ENCODE measurements at places on chromosomes 2 and 18.

DNA sequence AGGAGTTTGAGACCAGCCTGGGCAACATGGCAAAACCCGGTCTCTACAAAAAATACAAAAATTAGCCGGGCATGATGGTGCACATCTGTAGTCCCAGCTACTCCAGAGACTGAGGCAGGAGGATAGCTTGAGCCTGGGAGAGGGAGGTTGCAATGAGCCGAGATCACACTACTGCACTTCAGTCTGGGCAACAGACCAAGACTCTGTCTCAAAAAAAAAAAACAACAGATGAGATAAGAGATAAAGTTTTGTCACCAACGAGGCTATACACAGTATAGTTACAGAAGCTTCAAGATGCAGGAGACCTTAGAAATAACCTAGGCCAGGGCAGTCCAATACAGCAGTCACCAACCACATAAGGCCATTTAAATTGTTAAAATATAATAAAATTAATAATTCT lies 9.4 kb downstream of the FAM124B start:
- DNase-seq, result no peak

DNA sequence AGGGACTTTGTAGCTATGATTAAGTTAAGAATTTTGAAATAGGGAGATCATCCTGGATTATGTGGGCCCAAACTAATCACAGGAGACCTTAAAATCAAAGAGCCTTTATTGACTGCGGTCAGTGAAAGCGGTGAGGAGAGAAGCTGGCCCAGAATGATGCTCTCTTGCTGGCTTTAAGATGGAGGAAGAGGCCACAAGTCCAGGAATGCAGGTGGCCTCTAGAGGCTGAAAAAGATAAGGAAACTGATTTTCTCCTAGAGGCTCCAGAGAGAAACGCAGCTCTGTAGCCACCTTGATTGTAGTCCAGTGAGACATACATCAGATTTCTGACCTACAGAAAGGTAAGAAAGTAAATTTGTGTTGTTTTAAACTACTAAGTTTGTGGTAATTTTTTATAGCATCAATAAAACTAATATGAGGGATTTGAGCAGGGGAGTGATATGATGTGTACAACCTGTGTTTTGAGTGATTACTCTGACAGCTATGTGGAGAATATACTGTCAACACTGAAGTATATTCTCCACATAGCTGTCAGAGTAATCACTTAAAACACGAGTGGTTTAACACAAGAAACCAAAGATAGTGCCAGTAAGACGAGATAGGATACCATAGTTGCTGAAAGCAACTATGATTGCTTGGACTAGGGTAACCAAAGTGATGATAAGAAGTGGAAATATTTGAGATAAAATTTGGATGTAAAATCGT lies 364.4 kb upstream of the CHST9 start:
- DNase-seq, result no peak

DNA sequence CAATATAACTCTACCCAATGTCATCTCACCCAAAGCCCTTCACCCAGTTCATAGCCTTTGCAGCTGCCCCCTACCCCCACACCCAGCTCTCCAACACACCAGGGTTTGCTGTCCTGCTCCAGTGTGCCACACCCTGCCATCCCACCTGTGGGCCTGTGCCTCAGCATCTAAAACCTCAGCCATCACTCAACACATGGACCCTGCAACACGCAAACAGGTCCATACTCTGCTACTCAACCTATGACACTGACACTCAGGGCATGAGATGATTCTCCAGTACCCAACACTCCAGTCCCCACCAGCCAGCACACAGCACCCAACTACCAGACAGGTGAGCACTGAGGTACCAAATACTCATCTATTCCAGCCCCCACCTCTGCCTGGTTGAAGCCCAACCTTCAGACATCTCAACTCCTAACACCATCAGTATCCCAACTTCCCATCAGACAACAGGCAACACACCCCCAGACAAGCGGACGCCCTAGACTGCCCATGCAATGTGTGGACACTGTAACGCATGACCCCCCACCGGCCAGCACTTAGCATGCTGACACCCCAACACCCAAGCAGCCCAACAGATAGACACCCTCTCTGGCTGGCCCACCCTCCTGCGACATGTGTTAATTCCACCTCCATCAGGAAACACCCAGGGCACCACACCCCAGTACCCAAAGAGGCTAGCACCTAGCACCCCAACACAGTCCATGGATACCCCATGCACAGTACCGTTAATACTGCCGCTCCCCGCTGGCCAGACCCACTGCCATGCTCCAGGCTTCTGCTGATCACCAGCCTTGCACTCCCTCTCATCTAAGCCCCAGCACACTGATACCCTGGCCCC lies 25.0 kb downstream of the ZAP70 start:
- DNase-seq, result no peak

GRCh38 chr2:3839476-3839875 lies 136.1 kb downstream of the DCDC2C start:
- DNase-seq, result no peak

DNA sequence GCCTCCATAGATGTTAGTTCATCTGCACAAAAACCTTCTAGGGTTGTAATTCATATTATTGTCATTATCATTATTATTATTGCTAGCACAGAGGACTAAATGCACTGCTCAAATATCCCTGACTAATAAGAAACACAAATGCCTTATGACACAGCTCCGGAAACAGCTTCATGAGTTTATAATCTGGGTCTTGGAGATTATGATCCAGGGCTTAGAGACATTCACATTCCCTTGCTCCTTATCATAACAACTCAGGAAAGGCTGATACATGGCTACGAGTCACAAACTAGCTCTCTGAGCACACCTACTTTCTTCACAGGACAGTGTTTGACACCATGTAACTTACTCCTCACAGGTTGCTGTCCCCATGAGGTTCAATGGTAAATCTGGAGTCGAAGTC lies 102.2 kb upstream of the TTC39C start:
- DNase-seq, result no peak

GRCh38 chr2:69376403-69376802 lies 10.6 kb downstream of the GFPT1 start:
- no peak for DNase-seq

DNA sequence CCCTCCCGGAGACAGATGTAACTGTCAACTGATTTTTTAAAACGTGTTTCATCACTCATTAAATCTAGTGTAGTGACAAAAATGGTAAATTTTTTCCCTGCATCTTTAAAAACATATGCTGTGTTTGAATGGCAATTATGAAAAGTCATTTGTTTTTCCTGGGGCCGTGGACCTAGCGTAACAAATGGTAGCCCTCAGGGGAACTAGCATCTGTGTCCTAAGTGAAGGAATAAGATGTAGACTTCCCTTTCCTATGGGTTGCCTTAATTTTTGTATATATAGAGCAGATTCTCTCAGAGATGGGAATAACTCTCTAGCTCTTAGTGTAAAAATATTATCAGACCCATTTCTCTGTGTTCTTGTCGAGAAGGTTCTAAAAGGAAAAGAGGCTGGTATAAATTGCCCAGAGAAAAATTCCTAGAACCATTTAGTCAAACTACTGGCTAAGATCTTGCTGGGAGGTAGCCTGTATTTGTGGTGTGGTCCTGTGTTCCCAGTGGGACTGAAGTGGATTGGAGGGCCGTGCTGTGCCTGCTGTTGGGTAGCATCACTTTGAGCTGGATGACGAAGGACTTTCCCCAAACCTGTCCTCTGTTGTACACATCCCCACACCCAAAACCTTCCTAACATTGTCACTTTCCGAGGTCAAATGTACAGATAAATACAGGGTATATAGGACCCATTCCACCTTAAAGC lies 85.8 kb downstream of the LIMS1 start:
- no peak for DNase-seq

DNA sequence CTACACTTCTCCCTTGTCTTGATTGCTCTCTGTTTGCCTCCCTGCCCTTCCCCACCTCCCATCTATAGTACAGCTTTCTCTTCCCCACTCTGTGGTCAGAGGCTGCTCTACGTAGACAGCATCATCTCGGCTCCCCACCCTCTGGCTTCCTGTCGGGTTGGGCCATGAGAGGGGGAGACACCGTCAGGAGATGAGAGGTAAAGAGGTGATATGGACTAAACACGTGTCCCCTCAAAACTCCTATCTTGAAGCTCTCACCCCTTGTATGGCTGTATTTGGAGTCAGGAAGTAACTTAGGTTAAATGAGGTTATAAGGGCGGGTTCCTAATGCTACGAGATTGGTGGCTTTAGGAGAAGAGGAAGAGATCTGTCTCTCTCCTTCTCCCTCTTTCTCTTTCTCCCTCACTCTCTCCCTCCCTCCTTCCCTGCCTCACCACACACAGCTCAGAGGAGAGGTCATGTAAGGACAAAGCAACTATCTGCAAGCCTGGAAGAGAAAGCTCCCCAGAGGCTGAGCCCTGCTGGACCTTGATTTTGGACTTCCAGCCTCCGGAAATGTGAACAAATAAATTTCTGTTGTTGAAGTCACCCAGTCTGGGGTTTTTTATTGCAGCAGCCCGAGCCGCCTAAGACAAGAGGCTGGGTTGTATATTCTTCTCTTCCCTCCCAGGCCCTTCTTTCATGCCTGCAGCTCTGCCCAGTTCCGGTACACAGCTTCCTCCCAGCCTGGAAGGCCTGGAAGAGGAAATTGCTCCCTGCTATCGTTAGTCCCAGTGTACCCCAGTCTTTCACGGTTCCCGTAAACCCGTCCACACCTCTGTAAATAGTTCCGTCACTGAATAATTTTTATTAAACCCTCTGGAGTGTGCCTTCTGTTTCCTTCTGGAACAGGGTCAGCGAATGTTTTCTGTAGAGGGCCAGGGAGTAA lies 138.0 kb downstream of the AKAIN1 start:
- DNase-seq, result peak; percentile 13

DNA sequence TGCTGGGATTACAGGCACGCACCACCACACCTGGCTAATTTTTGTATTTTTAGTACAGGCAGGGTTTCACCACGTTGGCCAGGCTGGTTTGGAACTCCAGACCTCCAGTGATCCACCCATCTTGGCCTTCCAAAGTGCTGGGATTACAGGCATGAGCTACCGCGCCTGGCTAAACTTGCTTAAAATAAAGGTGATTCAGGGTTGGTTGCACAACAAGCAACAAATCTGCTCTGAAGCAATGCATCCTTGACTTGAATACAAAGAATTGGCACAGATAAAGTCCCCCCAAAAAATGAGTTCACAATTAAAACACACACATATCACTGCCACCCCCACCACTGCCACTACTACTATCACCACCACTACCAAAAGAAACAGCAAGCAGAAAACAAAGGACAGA lies 34.9 kb downstream of the CCDC88A start:
- no peak for DNase-seq

DNA sequence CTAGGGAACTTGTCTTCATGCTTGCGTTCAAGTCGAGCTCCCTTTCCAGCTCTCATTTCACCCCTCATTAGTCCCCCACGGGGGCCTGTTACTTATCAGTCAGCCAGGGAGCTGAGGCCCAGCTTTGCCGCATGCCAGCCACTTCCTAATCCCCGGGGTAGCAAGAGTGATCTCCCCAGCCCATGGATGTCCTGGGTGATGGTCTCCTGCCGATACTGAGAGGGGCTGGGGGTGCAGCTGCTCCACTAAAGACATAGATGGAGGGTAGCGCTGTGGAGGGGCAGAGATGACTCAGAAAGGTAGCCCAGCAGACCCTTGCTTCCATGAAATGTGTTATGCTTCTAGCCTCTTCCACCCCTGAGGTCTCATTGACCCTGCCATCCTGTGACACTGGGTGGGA lies 314.0 kb upstream of the EPAS1 start:
- DNase-seq, result no peak

GRCh38 chr18:47283476-47283875 lies 32.0 kb upstream of the SKOR2 start:
- DNase-seq, result no peak

- DNase-seq, result no peak
These were observed 99.8 kb upstream of the COPS8 start for GRCh38 chr2:236985761-236986339.

- no peak for DNase-seq
These were observed 294.3 kb upstream of the SLC8A1 start for GRCh38 chr2:40746191-40746590.

- DNase-seq, result no peak
These were observed 17.7 kb downstream of the CPLX4 start for GRCh38 chr18:59300676-59301285.

DNA sequence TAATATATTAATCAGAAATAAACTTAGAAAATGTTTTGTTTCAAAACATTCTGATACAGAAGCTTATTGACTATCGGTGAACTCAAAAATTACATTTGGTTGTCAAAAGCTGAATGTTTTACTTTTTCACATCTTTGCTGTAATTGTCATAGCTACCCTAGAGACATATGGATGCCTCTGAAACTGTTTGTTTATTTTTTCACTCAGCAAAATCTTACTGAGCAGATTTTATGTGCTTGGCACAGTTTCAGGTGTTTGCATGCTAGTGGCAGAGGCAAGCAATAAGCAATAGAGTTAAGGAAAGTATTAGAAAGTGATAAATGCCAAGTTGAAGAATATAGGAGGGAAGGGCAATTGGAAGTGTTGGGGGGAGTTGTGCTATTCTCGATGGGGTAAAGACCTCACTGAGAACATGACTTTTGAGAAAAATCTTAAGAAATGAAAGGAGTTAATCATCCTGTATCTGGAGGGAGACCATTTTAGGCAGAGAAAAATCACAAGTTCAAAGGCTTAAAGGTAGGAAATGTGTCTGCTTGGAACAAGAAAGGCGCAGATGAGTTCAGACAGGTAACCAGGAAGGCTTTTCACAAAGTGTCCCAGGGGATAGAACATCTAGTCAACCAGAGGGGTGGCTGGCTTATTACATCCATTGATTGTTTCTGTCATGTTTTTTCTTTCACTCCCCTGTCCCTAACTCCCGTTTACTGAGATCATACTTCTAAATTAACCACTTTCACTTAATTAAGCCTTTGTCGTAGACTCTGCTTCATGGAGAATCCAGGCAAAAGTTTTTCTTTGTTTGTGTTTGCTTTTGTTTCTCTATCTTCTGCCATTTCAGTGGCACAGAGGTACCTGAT lies 27.2 kb upstream of the COBLL1 start:
- DNase-seq, result no peak

GRCh38 chr2:36473230-36473629 lies 117.7 kb downstream of the CRIM1 start:
- DNase-seq, result no peak

DNA sequence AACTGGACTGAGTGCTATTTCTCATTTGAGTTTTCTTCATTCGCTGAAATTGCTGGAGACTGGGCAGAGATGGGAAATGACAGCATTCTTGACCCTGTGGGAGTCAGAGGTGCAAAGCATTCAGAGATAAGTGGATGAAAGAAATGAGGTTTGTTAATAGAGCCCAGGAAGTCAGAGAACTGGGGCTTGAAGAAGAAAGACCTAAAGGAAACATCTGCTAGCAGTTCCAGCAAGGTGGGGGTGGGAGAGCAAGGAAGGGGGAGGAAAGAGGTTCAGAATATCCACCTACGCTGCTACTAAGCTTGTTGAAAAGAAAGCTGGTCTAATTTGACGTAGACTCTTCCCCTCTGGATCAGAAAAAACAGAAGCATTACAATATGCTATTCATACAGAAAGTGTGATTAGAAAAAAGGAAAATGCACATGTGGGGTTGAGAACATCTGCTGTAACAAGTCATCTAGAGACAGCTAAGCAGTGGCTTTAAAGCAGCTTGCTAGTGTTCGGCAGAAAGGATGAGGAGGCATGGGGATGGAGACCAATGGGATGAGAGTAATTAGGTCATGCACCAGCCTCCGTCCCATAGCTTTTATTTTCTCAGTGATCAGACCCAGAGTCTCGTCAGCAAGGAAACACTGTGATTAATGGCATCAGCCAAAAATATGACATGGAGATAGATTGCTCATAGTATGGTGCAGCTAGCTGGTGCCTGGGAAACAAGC lies 29.7 kb downstream of the NAB1 start:
- DNase-seq, result no peak
